ENCODE measurements at places on chromosomes 6 and 20. TPM values are rescaled to one million over a fixed set of nuclear protein-coding genes. Genes with fewer than 3 reads are reported as not detected.

GRCh38 chr20:44113618-44114376 is 73.2 kb downstream of the JPH2 start:
- DNase-seq, result no peak

GRCh38 chr20:33732166-33732970 is 572 bp downstream of the ZNF341 start:
- DNase-seq, result peak; percentile 93

GRCh38 chr6:34865107-34865506 is 22.7 kb downstream of the TAF11 start:
- DNase-seq, result no peak

- no peak for DNase-seq
Observed at GRCh38 chr20:34397096-34397495, 34.0 kb downstream of the ITCH start.

DNA sequence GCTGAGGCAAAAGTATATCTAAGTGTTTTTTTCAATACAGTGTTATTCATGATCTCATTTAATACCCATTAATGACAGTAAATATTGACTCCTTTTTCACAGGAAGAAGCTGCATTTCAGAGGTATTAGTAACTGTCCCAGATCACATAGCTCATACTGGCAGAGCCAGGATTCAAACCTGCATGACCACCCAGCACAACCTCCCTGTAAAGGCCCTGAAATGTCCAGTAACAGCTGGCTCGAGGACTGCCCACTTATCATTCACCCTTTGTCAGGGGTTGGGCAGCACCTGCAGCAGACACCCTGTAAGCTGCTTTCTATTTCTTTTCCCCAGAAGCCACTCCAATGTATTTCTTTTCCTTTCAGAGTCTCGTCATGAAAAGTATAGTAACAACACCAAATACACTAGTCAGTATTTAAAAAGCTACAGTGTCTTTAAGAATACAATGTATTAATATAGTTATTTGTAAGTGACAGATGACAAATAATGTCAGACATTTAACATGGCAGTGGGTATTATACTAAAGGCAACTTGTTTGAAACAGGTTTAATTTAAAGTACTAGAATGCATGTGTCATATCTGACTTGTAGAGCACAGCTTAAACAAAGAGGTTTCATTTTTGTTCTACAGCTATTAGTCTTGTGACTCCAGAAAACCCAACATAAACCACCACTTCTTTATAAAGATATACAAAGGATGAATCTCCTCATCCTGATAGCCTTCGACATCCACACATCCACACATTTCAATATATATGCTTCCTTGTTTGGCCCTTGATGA is 841.6 kb upstream of the GJE1 start:
- DNase-seq, result no peak

DNA sequence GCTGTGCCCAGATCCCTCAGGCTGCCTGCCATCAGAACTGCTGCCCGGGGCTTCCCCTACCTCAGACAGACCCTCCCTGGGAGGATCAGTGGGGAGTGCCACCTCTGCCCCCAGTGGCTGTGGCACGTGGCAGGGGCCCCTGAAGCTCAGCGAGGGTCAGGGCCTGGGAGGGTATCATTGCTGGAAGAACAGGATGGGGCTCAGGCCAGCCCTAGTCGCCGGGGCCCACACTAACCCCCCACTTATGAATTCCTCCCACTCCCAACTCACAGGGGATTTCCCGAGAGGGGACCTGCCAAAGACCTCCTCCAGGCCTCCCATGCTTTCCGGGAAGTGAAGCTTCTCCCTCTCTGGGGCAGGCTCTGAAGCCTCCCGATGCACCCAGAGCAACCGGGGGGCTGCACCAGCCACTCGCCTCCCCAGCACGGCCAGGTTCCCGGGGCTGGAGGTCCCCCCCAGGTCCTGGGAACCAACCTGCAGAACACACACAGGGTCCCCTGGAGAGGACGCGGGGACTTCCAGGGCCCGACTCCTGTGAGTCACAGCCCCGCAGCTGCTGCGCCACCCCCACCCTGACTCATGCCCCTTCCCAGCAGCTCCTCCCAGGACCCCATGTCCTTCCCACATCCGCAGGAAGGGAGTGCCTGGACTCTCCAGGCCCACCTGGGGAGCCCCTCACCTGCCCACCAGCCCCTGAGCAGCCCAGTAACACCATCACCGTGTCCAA is 2.5 kb downstream of the TNFRSF6B start:
- DNase-seq, result no peak

DNA sequence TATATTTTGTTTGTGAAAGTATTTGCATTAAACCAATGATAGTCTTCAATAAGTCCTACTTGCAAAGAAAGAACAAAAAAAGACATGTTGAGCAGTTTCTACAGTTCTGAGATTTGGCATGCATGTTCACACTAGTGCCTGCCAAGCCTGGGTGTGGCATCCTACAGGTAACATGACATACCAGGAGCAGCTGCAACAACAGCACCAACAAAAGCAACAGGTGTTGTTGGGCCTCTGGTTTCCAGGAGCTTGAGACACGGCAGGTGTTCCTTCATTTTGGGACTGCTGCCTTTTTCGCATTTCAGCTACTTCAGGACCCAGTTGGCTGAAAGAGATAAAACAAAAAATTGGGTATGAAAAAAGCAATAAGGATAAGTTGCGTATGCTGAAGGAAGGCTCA is 41.2 kb upstream of the MTRF1L start:
- no peak for DNase-seq

GRCh38 chr20:33769043-33769442 is 37.2 kb downstream of the ZNF341 start:
- no peak for DNase-seq

GRCh38 chr6:53070806-53071205 is 5.6 kb downstream of the FBXO9 start:
- no peak for DNase-seq

DNA sequence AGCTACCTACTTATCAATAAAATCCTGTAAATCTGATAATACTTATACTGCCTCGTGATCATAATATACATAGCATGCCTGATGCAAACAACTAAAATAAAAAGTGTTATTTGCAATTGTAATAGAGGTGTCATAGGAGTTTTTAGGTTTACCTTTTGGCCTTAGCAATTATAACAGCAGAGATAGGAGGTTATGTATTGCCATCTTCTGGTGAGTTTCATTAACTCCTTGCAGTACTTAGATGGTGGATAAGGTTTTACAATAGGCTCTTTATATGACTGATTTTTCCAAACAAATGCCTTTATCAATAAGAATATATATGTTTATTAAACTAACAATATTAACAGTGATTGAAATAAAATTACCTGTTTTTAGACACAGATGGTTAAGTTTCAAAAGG is 27.8 kb upstream of the MYCT1 start:
- DNase-seq, result no peak

- no peak for DNase-seq
Observed at GRCh38 chr6:157198425-157199279, 124.7 kb downstream of the TMEM242 start.

- no peak for DNase-seq
Observed at GRCh38 chr6:48213076-48213788, 102.2 kb upstream of the PTCHD4 start.

DNA sequence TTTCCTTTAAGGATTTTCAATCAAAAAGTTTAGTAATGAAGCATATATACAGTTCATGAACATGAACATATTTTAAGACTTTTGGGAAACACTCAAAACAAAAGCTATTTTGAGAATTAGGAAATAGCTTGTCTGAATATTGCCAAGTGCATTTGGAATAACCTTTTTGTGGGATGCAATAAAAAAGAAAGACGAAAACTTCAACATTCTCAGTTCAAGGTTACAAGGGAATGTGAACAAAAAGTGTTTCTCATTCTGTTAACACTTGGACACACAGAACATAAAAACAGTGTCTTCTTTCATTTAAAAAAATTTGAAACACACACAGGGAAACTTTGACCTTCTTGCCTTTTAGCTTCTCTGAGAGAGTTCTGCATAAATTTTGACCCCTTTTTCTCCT is 72.7 kb upstream of the TCF21 start:
- DNase-seq, result no peak

DNA sequence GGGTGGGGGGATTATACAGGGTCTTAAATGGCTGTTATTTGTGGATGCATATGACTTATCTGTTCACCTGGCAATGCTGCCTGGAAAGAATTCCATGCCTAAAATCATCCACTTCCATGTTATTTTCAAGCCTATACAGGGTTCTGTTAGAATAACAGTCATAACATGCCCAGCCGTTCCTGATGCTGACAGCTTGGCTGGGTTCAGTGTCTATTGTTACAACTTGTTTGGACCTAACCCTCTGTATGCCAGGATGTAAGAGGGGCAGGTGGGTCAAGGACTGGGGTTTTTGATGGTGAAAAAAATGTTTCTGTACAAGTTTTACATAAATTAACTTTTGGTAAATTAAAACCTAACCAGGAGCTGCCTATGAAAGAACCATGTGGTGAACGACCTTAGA is 79.8 kb downstream of the GINS1 start:
- no peak for DNase-seq

GRCh38 chr6:134427721-134428120 is 109.8 kb upstream of the SGK1 start:
- DNase-seq, result no peak

DNA sequence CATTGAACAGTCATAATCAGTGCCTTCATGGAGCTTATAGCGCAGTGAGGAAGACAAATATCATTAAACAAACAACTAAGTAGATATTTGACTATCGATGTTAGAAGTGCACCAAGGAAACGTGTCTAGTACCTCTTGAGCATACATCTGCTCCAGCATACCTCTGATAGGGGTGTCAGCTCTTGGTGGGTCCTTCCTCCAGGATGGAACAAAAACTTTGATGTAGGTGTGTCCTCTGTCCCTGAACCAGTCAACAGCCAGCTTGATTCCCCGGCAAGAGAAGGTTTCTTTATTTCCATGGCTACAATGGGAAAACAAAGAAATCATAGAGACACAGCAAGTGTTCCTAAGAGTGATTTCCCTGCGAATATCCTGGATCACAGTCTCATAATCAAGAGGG is 23.1 kb downstream of the ZC3H12D start:
- no peak for DNase-seq

DNA sequence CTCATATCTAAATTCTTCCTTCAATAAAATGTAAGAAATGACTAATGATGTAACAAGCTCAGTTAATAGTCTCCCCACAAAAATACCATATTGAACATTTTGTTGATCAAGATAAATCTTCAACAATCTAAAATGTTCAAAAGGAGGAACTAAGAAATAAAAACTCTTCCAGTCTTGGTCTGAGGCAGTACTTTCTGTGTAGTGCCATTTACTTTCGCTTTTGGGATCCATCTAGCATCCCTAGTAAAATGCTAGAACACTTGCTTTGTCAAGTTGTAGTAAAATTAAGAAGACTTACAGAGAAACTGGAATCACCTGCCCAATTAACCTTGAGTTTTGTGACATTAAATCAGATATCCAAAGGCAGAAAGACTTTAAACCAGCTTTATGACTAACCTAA is 246.4 kb downstream of the KHDRBS2 start:
- DNase-seq, result no peak

DNA sequence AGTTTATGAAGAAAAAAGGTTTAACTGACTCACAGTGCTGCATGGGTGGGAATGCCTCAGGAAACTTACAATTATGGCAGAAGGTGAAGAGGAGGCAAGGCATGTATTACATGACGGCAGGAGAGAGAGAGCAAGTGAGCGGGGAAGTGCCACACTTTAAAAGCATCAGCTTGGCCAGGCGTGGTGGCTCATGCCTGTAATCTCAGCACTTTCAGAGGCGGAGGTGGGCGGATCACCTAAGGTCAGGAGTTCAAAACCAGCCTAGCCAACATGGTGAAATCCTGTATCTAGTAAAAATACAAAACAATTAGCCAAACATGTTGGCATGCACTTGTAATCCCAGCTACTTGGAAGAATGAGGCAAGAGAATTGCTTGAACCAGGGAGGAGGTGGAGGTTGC is 213.3 kb upstream of the THEMIS start:
- no peak for DNase-seq

DNA sequence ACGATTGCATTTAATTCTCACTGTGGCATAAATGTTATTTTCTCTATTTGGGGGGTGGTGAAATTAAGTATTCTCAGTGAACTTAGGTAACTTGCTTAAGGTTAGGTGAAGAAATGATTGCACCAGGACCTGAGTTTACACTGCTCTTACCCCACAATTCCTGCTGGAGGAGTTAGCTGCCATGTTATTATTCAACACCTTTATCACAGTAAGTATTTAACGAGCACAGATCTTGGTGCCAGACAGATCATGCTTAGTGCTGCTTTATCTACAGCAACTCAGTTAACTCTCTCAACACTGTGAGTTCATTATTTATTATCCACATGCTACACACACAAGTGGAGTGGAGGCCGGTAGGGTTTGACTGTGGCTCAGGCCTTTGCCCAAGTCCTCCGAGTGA is 249.7 kb downstream of the TMEM242 start:
- no peak for DNase-seq

GRCh38 chr6:74409447-74409846 is 713.4 kb downstream of the CD109 start:
- DNase-seq, result no peak

DNA sequence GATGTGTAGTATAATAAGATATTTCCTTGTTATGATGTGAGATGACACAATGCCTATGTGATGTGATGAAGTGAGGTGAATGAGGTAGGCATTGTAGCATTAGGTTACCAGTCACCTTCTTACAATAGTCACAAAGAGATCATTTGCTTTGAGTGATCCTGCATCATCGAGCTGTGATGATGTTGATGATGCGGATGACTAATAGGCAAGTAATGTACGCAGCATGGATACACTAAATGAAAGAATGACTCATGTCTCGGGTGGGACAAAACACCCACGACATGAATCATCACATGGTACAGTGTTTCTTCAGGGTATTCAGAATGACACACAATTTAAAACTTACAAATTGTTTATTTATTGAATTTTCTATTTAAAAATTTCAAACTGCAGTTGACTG is 806.3 kb upstream of the GJE1 start:
- DNase-seq, result no peak

Gene SPATA2
- total RNA-seq, result 6.7 TPM

Gene IMPG1
- not detected for total RNA-seq

Gene METTL24
- 32.8 TPM for total RNA-seq

Gene GRM1
- total RNA-seq, result under 0.01 TPM

Gene CALHM4
- not detected for total RNA-seq

Gene C4B
- total RNA-seq, result 67.1 TPM

Gene FOXP4
- total RNA-seq, result 10.8 TPM

Gene TFAP2D
- not detected for total RNA-seq

Gene PROKR2
- total RNA-seq, result not detected

Gene SYTL3
- 10.1 TPM for total RNA-seq

All from esophagus muscularis mucosa (tissue), 4 donors.